ENCODE measurements at places on chromosomes 5 and 9.

GRCh38 chr5:160462167-160462566, 40.5 kb downstream of the PTTG1 start:
- DNase-seq, result no peak

DNA sequence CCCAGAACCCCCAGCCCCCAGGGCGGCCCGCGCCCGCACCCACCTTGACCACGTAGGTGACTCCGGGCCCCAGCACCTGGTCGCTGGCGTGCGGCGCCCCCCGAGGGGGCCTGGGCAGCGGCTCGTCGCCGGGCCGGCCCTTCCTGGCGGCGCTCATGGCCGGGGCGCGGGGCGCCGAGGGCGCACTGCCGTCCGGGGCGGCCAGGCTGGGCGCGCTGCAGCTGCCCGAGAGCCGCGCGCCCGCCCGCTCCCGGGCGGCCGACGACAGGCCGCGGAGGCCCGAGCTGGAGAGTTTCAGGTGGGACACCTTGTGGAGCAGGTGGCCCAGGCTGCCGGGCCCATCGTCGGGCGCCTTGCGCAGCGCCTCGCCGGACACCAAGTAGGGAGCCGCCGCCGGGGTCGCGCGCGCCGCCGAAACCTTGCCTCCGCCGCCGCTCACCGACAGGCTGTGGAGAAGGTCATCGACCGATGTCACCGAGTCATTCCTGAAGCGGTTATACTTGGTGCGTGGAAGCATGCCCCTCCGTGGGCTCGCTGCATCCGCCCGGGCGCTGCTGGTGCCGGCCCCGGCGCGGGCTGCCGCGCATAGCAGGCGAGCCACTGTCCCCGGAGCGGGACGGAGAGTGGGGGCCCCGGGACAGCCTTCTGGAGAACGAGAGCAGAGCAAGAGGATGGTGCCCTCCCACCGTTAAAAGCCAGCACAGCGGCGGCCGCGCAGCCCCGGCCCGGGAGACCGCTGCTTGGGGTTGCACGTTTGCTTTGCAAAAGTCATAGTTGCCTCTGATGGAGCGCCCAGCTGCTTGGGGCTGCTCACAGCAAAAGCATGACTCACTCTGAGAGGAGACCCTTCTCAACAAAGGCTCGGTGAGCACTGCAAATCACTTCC, at the start of gene SHC3:
Gene SHC3, minus strand, starts transcription at position 875 of the 886 bp plus-strand sequence. Its CDS starts 358 bp downstream, at position 517.
- DNase-seq, result peak; percentile 73

- DNase-seq, result no peak
Measured at GRCh38 chr5:102450313-102450990, 48.3 kb downstream of the SLCO6A1 start.

GRCh38 chr5:135318037-135318436, 81.0 kb downstream of the MACROH2A1 start:
- DNase-seq, result no peak

GRCh38 chr9:89810431-89810830, 205.6 kb downstream of the GADD45G start:
- DNase-seq, result peak; percentile 16

GRCh38 chr5:180395540-180396274, 42.6 kb upstream of the GFPT2 start:
- DNase-seq, result no peak

- no peak for DNase-seq
Measured at GRCh38 chr9:112969730-112970129, 42.3 kb downstream of the ZNF883 start.

GRCh38 chr5:66354422-66354821, 210.3 kb downstream of the SREK1 start:
- no peak for DNase-seq

DNA sequence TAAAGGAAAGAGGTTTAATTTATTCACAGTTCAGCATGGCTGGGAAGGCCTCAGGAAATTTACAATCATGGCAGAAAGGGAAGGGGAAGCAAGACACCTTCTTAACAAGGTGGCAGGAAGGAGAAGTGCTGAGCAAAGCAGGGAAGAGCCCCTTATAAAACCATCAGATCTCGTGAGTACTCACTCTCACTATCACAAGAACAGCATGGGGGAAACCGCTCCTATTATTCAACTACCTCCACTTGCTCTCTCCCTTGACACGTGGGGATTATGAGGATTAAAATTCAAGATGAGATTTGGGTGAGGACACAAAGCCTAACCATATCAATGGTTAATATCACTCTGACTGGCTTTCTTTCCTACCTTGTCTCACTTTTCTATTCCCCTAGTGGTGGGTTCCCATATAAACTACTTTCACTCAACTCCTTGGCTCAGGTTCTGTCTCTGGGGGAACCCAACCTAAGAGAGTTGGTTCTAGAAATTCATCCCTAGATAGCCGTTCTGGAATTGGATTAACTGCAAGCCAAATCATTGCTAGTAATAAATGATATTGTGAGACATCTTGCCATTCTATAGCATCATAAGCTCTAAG, 749.8 kb upstream of the GRAMD2B start:
- DNase-seq, result no peak

- DNase-seq, result peak; percentile 66
Measured at GRCh38 chr5:43711496-43711895, 108.5 kb downstream of the NNT start.

DNA sequence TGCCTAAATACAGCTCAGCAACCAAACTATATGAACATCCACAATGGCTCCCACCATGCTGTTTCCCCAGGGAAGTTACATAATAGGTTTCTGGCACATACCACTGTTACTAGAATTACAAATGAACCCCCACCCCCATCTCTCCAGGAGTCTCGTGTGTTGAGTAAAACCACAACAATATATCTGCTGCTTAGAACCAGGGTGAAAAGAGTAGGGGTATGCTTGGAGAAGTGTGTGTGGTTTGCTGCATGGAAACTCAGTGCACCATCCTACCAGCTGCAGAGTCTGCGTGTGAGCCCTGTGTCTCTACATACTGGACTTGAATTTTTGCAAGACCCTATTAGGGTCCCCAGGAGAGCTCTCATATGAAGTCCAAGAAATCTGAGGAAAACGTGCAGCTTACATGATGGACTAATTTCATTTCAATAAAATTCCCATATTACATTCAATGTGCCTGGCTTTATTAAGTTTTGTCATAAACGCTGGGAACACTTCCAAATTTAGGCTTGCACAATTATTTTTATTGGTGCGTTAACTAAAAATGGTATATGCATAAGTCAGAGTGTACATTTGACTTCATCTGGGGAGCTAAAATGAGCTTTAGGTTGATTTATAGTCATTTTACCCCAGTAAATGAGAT, 104.5 kb upstream of the NFIB start:
- DNase-seq, result no peak

DNA sequence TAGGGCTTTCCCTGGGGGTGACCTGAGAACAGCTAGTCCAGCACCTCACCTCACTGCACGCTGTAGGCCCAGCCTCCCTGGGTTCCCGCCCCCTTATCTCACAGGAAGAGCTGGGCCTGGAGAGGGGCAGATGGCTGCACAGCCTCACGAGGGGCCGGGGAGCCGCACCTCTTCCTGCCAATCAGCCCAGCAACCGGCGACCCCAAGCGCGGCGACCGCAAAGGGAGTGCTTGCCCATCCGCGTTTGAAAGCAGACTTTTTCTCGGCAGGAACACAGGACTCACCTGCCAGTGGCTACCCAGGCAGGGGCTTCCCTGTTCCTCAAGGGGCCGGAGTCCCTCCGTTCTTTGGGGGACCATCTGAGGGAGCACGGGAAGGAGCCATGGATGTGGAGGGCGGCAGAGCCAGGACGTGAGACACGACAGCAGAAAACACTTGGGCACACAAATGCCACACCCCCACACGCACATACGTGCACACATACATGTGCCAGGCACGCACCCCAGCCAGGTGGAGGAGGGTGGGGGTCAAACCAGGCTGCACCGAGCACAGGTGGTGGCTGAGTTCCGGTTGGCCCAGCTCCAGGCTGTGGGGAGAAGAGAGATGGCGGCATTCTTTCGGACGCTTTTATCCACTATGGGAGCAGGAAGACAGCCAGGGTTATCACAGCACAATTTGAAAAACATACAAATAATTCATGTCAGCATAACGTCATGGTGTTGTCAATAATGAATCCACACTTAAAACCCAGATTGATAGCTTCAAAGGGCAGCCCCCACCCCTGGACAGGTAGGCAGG, 11.3 kb downstream of the TMEM250 start:
- DNase-seq, result no peak

DNA sequence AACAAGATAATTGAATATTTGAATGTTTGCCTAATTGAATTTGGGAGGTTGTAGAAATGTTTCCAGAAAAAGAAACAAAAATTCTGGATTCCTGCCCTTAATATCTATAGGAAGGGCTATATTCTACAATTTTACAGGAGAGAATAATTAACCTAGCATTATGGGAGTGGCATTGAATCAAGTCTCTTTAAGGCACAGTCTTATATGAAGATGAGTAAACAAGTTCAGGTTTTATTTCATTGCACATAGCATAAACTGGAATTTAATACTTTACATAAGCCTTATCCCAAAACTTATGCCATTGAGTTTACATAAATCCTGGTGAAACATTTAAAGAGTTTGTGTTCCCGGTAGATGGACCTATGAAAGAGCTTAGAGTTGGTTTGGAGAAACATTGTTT, 138.1 kb upstream of the ADAMTSL1 start:
- DNase-seq, result no peak

DNA sequence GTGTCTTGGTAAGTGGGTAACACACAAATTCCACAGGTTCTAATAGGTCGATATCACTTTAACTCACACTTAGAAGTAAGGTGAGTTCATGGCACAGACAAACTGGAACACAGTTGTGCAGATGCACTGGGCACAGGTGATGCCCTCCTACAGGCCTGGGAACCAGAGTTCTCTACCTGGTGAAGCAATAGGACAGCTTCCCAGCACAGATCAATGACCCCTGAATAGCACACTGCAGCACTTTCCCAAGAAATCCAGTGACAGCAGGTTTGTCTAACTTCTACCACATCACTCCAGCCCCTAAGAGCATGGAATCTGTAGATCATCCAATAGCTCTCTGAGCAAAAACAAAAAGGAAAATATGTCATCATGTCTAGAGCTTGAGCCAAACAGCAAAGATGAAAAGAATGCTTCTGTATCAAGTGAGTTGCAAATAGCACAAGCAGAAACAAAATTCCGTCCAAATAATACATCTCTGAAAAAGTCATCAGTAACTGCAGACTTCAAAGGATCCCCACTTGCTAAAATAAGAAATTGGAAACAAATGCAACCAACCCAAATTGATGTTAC, 33.5 kb downstream of the MOCS2 start:
- no peak for DNase-seq

DNA sequence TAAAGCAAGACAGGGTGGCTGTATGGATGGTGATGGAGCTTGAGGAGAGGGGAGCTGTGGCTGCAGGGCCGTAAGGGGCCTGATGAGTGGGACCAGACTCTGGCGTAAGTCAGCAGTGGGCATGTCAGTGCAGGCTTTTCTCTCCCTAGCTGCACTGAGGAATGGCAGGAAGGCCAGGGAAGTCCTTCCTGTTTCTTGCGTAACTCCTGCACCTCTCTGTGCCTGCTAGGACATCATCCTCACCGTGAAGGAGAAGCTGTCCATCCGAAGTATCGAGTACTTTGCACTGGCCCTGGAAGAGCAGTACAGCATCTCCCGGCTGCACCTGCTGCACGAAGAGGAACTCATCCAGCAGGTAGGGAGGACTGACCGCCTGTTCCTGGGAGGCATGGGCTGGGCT, 24.1 kb upstream of the TRMT10B start:
- no peak for DNase-seq

GRCh38 chr5:135220394-135221186, 178.4 kb downstream of the MACROH2A1 start:
- no peak for DNase-seq

DNA sequence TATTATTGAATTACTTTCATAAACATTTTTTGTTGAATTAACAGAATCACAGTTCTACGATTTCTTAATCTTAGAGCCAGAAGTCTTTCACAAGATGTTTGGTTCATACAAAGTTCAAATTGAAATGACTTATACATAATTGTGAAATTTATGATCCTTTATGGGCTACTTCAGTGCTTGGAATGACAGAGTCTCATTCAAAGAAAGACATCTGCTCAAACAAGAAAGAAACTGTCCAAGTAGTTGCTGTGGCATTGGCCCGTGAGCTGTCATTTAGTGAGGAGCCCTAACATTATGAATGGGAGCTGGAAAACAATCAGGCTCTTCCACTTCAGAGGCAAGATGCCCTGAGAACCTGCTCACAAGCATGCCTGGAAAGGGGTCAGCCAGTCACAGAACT, 63.4 kb downstream of the AUH start:
- DNase-seq, result no peak

GRCh38 chr9:95626341-95626740, 109.6 kb upstream of the PTCH1 start:
- no peak for DNase-seq

DNA sequence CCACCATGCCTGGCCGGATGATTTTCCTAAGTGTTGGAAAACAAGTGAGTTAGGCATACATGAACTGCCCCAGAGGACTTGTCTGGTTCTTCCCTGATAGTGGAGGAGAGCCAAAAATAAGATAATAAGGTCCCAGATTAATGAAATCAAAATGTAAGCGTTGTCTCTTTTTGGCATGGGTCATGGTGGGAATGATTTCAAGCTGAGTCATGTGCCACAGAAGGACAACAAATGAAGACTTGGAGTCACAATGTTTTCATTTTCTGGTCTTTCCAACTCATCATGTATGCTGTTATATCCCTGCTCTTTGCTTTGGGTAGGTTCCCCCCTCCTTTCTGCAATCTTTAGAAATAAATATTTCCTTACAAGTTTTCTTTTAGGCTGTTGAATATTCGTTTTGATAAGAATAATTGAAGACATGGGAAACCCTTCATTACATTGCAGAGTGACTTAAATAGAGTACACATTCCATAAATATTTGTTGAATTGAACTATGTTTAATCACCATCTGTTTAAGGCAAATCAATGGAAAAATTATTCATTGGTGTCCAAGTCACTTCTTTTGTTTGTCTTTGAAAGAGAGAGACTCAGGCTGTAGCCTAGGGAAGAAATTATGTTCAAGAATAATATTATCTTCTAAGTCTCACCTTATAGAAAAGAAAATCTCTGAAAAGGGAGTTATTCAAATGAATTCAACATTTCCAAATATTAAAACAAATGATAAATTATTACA, 196.3 kb downstream of the CSNK1G3 start:
- DNase-seq, result peak; percentile 88

DNA sequence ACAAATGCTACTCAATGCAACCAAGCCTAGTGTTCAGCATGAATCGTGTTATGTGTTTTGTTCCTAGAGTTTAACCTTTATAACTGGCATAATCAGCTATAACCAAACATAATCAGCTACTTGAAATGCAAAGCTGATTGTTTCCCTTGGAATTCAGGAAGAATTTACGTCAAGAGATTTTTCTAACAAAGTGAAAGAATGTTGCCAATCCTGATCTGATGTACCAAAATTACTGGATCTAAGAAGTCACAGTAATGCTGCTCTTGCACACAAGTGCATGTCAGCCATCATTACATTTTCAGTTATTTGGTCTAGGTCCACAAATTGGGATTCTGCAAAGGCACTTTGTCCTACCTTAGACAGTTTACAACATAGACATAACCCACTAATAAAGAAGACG, 662.3 kb upstream of the SEMA6A start:
- no peak for DNase-seq

GRCh38 chr9:1978941-1979340, 36.2 kb upstream of the SMARCA2 start:
- peak; percentile 41 for DNase-seq

- DNase-seq, result peak; percentile 95
Measured at GRCh38 chr9:115133649-115134048, 15.7 kb upstream of the TNC start.

Data from astrocyte (in vitro differentiated cells and primary cell).